ENCODE measurements at places on chromosomes 2 and 18.

DNA sequence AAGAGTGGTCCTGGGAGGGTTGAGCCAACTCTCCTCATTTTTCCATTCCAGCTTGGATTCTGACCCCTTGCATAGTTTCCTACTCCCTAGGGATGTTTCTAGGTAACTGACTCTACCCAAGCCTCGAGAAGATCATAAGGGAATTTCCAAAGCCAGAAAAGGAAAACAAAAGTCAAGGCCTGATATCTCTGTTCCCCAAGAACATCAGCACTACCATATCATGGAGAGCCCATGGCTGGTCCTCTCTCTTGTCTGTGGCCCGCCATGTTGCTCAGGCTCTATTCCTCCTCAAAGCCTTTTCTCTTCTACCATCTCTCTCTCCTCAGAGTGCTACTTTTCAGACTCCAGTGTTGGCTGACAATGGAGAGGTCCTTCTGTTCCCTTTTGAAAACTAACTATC, 99.6 kb upstream of the KLF7 start:
- no peak for DNase-seq

GRCh38 chr2:75324141-75324540, 124.8 kb upstream of the TACR1 start:
- no peak for DNase-seq

GRCh38 chr2:210461401-210461800, 15.2 kb downstream of the LANCL1 start:
- no peak for DNase-seq

DNA sequence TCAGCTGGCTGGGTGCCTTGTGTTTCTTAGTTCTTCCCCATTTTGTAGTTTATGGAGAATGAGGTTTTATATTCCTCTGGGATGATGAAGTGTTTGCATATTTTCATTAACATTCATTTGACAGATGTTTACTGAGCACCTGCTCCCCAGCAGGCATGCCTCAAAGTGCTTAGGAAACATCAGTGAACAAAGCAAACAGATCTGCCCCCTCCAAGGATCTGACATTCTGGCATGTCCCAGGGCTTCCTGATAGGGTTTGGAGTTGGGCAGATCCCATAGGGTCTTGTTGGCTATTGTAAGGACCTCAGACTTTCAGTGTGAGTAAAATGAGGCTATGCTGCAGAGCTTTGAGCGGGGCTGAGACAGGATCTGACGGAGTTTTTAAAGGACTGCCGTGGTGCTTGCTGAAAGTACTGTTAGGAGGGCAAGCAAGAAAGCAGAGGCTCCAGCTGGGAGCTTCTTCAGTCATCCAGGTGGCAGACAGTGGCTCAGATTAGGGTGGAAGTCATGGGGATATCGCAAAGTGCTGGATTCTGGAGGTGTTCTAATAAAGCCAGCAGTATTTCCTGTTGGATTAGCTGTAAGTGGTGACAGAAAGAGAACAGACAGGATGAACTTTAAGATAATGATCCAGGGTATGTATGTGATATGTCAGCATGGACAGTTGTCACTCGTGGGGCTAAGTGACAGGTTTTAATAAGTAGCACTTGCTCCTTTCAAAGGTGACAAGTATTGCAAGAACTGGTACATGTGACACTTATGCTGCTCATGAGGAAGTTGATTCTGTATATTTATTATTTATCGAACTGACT, 11.3 kb upstream of the IAH1 start:
- no peak for DNase-seq

- DNase-seq = no peak
These were observed 77.8 kb upstream of the CCDC195 start for GRCh38 chr2:224793946-224794345.

GRCh38 chr2:240796543-240797499, 23.2 kb downstream of the KIF1A start:
- no peak for DNase-seq

Measured in stimulated activated CD8-positive, alpha-beta memory T cell treated with anti-CD3 and anti-CD28 coated beads, Interleukin-7, amount 100 ng/mL, for 1 hour (primary cell).